ENCODE measurements at places on chromosomes 7 and 10.

DNA sequence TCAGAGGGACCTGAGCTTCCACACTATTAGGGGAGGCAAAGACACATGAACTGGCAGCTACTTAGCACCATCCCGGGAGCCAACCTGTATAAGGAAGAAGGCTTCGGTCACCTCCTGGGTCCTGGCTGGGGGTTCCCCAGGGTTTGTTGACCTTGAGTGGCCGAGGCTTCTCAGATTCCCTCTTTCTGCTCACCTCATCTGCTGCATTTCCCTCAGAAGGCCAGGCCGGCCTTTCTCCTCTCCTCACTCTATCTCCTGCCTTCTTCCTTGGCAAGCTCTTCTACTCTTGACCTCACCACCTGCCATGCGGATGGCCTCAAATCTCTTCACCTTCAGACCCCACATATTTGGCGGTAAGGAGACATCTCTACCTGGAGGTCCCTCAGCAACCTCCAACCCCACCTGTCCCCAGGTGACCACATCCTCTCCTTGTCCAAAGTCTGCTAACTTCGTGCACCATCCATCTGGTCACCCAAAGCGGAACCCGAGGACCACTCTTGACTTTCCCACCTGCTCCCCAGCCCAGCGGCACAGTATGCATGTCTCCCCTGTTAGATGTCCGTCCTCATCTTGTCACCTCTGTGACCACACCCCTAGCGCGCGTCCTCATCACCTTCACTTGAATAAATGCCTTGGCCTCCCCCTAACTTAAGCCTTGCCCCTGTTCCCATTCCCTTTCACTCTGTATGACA is 133.8 kb upstream of the UNC5B start:
- no peaks in the 10 kb centered on the region for H3K27me3 ChIP-seq
- no peaks in the 10 kb centered on the region for H3K4me1 ChIP-seq
- peak overlapping the region; percentile 3 for H3K4me3 ChIP-seq
- DNase-seq, result no peak
- no peaks in the 10 kb centered on the region for H3K36me3 ChIP-seq

DNA sequence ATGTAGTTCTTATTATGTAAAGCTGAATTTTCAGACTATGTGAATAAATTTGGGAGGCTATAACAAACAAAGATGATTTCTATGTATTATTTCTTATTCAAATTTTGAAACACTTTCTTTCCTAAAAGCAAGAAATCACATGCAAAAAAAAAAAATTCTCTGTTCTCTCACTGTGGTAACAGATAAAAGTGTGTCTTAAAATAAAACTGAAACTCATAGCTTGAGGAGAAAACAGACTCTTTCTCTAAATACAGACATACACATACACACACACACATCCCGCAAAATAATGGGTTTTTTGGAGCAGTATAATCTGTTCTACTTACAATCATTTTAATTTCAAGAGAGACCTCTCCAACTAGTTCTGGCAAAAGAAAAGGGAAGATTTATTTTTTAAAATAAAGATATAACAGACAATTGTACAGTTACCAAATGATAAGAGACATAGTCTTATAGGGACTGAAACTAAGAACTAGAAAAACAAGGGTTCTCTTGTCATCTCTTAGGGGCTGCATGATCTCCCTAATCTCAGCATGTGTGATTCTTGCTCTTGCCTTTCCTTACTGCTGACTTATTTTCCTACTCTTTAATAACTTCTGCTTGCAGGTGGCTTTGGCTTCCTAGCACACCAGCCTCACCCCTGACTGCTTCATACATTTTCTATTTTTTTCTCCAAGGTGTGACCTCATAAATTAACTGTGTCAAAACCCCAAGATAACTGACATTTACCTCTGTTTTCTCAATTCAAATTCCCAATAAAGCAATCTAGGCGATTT is 483.5 kb upstream of the POT1 start:
- no peaks in the 10 kb centered on the region for H3K27me3 ChIP-seq
- H3K27ac ChIP-seq, result no peak overlapping the region
- no peaks in the 10 kb centered on the region for H3K36me3 ChIP-seq
- H3K4me3 ChIP-seq, result no peak overlapping the region
- no peaks in the 10 kb centered on the region for H3K4me1 ChIP-seq
- no peak for DNase-seq

DNA sequence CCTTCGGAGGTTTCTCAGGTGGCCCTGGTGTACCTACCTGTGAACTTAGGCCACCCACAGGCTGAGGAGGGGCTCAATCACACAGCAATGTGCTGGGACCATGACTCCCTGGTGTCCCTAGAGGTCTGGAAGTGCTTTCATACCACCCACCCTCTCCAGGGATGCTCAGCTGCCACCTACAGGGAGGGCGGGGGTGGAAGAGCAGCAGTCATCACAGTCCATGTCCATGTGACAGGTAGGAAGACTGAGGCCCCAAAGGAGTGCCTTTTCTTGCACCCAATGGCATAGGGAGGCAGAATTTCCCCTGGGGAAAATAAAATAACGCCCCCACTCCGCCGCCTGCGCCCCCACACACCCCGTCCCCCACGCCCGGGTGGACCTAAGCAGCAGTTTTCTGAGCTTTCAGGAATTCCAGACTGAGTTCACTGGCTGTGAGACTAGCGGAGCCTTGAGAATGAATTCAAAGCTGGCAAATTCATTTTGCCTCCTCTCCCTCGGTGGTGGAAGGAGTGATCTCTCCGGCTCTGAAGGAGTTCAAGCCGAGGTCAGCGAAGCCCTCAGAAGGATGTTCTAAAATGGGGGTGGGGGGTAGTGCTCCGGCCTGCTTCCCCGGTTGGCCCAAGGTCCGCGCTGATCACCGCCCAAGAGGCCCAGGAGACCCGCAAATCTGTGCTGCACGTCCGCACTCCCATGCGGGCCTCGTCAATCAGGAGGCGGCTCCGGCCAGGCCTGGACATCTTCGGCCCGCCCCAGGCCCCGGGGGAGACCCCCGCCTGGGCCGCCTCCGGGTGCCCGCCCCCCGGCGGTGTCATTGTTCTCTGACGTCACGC is 2.1 kb upstream of the ZMIZ1 start:
- no peaks in the 10 kb centered on the region for H3K36me3 ChIP-seq
- no peaks in the 10 kb centered on the region for H3K27me3 ChIP-seq
- peaks cover 17% of the 10 kb centered on the region for H3K4me1 ChIP-seq
- DNase-seq, result peak; percentile 22
- H3K27ac ChIP-seq, result no peak overlapping the region
- no peak overlapping the region for H3K4me3 ChIP-seq

DNA sequence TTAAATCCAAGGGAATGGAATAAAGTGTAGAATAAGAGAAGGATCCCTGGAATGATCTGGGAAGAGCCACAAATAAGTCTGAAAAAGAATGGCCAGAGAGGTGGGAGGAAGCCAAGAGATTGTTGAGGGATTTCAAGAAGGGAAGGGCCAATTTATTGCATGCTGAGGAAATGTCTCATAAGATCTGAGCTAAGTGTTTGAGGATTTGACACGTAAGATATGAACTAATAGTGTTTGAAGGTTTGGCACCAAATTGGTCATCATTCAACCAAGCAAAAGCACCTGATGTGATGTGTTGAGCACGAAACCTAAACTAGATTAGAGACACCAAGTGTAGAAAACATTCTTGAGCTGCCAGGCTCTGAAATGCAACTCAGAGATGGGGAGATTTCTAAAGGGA is 97.9 kb downstream of the TSPAN12 start:
- DNase-seq, result no peak
- H3K27me3 ChIP-seq, result no peaks in the 10 kb centered on the region
- no peaks in the 10 kb centered on the region for H3K36me3 ChIP-seq
- H3K27ac ChIP-seq, result no peak overlapping the region
- no peak overlapping the region for H3K4me3 ChIP-seq

GRCh38 chr10:86579883-86580520 is 58.4 kb upstream of the WAPL start:
- H3K4me3 ChIP-seq, result no peak overlapping the region
- no peaks in the 10 kb centered on the region for H3K27me3 ChIP-seq
- DNase-seq, result no peak
